ENCODE measurements at places on chromosomes 1 and 21.

- DNase-seq, result no peak
Observed at GRCh38 chr1:183622013-183622412, 13.6 kb downstream of the ARPC5 start.

GRCh38 chr1:178945763-178946266 lies 74.9 kb upstream of the ANGPTL1 start:
- DNase-seq, result no peak

- no peak for DNase-seq
Observed at GRCh38 chr1:98388441-98388840, 273.1 kb upstream of the SNX7 start.

DNA sequence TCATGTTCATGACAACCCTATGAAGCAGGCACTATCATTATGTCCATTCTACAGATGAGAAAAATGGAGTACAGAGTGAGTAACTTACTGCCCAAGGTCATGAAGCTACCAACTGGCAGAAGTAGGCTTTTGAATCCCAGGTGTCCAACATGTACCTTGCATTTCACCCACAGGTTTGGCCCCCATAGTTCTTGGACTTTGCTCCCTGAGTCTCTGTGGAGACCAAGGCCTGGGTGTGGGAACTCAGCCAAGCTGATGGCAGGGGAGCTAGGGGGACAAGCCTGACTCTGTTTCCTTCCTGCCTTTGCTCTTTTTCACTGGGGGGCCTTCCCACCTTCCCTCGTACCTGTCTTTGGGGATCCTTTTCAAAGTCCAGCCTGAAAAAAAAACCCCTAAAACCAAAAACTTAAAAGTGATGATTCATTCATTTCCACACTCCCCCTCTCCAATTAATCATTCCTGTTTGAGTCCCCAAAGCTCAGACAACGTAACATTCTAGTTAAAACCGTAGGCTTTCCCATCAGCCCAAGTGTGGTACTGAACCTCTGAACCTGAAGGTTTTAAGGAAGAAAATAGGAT lies 8.5 kb upstream of the TTC22 start:
- DNase-seq, result no peak

- DNase-seq, result no peak
Observed at GRCh38 chr1:193566735-193567134, 380.3 kb upstream of the B3GALT2 start.

DNA sequence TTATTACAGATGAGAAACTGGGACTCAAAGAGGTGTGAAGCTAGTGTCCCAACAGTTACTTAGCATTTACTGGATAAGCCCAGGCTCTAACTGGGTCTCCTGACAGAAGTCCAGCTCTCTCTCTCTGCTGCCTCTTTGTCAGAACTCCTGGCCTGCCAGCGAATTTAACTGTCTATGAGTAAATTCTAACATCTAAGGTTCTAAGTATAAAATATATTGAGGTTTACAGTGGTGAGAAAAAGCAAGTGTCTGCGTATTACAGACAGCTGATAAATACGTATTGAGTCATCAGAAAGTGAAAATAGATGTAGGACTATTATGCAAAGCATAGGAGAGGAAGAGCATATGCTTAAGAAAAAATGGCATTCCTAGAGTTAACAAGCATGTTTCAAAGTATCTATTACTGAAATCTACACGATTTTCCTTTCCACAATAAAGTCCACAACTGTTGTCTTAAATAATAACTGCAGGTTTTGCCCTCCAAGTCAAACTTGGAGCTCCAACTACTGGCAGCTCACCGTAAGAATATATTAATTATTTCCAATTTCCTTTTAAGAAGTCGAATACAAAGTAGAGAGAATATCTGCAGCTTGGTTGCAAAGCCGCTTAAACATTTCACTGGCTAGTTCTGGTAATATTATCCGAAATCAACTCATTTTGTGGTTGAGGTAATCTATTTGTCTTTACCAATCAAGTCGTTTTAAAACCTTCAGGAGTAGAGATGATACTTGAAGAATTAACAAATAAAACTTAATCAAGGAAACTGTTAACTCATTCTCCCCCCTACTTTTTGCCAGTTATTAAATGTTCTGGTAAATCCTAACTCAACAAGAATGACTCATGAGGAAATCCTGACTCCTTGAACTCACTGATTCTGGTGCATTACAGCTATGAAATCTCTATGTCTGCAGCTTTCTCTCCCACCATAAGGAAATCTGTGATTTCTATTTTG lies 1.4 kb upstream of the RGS2 start:
- no peak for DNase-seq

DNA sequence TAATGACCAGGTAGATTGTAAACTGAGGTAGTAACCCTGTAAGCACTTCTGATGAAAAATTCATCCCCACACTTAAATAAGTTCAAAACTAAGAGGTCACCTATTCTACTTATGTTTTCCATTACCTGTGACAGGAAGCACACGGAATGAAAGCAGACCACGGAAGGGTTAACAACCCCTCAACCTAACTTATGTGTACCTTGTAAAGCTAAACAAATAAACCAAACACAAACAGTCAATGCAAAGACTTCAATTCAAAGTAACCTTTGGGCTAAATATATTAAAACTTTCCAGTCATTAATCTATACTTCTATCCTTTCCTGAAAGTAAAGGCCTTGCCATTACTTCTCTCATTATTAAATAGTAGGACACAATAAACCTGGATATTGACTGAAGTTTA lies 7.0 kb downstream of the PPP1R15B start:
- DNase-seq, result no peak

DNA sequence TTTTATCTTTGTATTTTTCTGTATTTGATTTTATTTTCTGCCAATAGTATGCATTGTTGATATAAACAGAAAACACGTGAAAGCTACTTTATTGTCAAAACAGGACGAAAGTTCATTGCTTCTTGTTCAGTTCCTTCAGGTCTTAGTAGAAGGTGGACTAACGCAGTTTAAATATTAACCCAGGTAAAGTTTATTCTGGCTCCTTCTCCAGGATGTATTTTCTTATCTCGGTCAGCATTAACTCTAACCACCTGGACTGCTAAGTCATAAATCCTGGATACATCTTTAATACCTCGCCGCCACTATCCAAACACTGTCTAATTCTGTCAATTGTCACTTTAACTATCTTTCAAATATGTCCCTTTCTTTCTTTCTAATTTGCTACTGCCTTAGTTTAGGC lies 5.7 kb upstream of the SOAT1 start:
- DNase-seq, result no peak

DNA sequence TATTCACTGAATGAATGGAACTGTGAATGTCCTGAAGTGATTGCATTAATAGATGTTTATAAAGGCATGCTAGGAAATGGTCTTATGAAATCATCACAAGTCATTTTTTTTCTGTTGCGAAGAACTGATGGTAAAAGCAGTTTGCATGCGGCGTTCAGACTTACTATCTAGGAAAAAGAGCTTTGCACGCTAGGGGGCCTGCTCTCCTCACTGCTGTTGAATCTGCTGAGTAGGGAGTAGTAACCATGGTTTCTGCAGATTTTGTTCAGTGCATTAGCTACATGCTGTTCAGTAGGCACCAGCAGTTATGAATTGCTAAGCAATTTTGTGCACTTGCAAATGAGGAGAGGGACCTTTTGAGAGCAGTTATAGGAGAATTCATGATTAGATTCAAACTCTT lies 57.9 kb downstream of the CENPF start:
- no peak for DNase-seq

DNA sequence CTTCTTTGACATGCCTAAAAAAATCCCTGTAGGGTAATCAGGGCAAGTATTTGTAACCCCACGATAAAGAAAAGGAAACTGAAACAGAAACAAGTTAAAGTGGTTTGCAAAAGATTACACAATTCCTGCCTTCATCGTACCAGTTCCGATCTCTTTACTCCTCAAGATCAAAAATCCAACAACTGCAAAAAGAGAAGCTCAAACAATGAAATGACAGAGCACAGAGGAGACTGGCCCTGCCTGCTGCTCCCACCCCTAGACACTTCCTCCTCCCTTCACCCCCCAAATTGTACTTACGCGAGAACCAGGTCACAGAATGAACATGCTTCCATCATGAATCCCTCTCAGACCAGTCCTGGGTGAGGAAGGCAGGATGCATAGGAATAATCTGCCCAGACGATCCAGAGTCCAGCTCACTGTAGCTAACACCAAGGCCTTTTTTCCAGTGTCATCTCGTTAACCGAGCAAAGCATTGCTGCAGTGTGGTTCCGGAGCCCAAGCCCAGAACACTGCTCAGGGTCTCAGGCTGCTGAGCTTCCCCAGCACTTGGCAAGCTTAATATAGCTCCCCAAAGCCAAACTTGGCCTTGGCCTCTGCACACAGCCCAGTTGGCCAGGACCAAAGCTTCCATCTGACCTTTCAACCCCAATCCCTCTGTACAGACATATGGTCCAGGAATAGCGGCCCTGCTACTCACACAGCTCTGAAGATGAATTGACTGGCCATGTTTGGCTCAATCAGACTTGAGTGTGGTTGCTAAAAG lies 20.3 kb downstream of the RXRG start:
- no peak for DNase-seq

DNA sequence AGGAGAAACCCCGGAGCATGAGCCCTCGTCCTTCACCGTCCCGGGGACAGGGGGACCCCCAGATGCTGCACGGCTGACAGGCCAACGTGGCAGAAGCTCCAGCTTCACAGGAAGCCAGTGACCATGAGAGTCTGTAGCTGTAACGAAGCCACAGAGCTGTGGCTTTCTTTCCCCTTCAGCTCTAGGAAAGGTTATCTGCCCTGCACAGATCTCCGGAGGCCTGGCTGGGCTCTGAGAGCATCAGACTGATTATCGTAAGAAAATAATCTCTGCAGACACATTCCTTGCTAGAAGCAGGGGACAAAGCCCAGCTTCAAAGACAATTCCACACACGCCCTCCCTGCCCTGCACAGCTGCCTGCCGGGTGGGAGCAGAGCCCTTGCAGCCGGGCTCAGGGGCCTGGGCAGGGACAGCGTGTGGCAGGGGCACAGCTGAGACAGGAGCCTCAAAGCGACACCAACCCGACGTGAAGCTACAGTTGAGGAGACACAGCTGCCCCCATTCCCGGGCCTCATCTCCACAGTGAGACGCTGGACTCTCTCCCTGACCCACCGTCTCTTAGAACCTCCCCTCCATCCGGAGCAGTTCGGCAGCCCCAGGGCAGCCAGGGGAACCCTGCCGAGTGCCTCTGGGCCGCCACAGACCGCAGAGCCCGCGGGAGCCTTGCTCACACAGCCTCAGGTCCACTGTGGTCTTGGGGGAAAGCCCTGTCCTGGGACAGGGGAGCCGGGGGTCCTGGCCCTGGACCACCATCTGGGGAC lies 30.6 kb downstream of the POFUT2 start:
- DNase-seq, result no peak

DNA sequence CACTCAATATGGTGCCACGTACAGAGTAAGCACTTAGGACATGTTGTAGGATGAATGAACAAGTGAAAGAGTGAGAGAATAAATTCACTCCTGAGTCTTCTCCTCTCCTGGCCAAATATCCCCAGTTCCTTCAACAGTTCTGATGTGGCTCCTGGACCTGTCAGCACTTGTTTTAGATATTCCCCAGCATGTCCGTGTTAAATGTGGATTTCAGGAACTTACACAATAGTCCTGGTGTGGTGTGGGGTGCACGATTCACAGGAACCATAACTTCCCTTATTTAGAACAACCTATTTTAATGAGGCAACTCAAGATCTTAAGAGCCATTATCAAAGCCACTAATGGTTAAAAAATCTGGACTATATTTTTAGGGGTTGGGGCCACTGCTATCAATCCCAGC lies 39.0 kb upstream of the MYSM1 start:
- no peak for DNase-seq

GRCh38 chr1:233614743-233615521 lies 1.0 kb downstream of the KCNK1 start:
- no peak for DNase-seq

GRCh38 chr21:27680181-27680580 lies 713.3 kb upstream of the ADAMTS5 start:
- DNase-seq, result no peak

- no peak for DNase-seq
Observed at GRCh38 chr1:198232940-198233675, 76.3 kb downstream of the NEK7 start.

DNA sequence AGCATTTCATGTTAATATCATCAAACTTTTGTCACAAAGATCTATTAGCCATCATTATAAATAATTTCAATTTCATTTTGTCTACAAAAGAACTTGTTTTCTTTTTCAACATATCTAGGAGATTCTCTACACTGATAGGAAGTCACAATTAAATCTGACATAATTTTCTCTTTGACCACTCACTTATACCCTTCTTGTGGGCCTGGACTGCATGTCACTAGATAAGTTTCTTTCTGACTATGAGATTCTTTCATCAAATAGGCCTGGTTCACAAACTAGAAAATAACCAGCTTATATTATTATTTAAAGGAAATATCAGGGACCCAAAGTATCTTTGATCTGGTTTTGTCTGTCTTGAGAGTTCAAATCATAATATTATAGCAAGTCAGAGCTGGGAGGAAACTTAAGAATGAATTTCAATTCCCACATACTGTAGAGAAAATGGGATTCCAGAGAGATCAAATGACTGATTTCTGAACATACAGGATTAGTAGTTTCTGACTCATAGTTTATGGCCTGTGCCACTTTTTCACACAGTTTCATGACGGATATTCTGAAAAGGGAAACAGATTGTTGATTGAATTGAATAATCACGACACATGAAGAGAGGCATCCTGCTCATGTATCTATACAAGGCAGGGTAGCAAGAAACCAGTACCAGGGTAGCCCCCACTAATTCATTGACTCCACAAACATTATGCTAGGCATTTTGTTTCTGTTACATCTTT lies 355.8 kb downstream of the GPATCH2 start:
- no peak for DNase-seq

- DNase-seq, result no peak
Observed at GRCh38 chr1:87765681-87766070, 437.0 kb downstream of the LMO4 start.
